ENCODE measurements at places on chromosomes 12 and 14.
A peak's percentile ranks its signal among the peaks of the same experiment; 100 is the strongest.

GRCh38 chr12:32072102-32072501 lies 34.5 kb upstream of the BICD1 start:
- no peak for DNase-seq

DNA sequence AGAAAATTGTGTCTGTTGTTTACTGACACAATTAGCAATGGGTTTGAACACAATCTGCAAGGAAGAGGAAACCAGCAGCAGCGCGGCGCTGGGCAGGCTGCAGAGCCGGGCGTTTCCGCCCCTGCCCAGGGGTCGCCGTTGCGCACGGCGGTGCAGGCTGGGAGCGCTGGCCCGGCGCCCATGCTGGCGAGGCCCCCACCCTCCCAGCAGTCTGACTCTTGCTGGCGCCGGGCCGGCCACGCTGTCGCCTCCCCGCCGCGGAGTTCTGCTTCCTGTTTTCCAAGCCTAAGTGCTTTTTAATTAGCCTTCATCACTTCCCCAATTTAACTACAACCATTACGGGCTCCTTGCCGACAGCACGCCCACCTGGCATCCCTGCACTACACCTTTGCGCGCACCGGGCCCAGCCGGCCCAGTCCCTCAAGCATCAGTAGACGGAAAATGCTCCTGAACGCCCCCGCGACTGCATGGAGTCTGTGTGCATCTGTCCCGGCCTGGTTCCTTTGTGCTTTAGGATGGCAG lies 212.1 kb downstream of the GXYLT1 start:
- no peak for DNase-seq

GRCh38 chr14:76941544-76941943 lies 87.0 kb downstream of the IRF2BPL start:
- no peak for DNase-seq

- DNase-seq, result no peak
Observed at GRCh38 chr14:50610465-50610864, 50.5 kb downstream of the ATL1 start.

GRCh38 chr14:53938136-53938837 lies 18.3 kb downstream of the BMP4 start:
- no peak for DNase-seq

GRCh38 chr12:117603316-117604113 lies 242.1 kb upstream of the NOS1 start:
- no peak for DNase-seq

- no peak for DNase-seq
Observed at GRCh38 chr14:102241147-102241546, 63.8 kb downstream of the MOK start.

- DNase-seq, result no peak
Observed at GRCh38 chr12:108181095-108181454, 52.0 kb downstream of the WSCD2 start.

- DNase-seq, result no peak
Observed at GRCh38 chr14:105568859-105569766, 42.7 kb downstream of the TMEM121 start.

DNA sequence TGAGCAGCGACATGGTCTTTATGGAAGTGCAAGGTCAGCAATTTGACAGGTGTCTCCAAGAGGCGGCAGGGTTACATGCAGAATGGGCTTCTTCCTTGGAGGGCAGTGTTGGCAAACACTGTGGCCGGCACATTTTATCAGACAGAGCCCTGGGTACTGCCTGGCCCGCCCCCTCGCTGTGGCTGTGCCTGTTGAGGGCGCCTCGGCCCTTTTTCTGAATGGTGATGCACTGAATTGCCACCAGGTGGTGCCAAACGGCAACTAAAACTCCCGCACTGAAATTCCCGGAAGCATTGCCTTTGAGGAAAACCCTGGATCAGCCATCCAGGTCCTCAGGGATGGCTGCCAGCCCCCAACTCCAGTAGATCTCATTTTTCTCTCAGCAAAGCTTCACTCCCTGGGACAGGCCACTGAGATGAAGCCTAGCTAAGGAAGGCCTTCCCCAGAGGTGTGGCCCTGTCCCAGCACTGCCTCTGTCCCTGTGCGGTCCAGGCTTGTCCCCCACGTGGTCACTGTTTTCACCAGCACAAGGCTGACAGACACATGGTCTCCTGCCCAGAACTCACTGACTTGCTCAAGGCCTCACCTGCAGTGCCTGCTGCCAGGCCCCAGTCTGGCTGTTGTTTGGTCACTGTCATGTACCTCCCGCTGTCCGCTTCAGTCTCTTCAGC lies 73.6 kb downstream of the TESC start:
- peak; percentile 42 for DNase-seq

GRCh38 chr14:41016213-41016612 lies 590.5 kb upstream of the LRFN5 start:
- DNase-seq, result no peak

DNA sequence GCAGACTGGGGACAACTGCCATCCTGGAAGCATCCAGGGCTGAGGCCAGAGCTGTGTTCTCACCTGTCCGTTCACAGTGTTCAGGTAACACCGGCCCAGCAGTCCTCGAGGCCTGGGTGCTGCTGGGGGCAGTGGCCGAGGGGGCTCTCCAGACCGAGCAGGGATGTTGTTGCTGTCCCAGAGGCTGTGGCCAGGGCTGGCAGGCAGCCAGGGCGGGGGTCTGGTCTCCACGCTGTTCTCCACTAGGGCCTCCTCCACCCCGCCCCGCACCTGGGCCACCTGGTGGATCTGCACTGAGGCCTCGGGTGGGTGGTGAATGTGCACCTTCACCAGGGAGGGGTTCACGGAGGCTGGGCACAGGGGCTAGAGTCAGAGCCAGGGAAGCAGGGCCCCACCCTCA lies 57.4 kb downstream of the ISCA2 start:
- no peak for DNase-seq

- DNase-seq, result no peak
Observed at GRCh38 chr12:26839512-26839911, 6.5 kb upstream of the ITPR2 start.

DNA sequence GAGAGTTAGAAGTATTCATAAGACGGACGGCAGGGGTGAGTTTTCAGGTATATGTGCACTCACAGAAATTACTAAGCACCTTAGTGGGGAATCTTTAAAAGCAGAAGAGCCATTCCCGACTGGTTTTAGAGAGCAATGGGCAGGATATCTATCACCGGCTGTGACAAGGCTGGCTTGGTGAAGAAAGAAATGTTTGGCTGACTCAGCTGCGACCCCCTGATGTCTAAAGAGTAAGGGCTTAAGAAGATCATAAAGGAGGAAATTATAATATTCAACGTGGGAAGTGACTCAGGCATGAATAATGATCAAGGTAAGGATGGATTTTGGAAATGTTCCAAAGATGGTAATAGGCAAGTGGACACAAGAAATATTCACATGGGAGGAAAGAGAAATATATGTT lies 407.6 kb downstream of the TMEM132D start:
- no peak for DNase-seq

DNA sequence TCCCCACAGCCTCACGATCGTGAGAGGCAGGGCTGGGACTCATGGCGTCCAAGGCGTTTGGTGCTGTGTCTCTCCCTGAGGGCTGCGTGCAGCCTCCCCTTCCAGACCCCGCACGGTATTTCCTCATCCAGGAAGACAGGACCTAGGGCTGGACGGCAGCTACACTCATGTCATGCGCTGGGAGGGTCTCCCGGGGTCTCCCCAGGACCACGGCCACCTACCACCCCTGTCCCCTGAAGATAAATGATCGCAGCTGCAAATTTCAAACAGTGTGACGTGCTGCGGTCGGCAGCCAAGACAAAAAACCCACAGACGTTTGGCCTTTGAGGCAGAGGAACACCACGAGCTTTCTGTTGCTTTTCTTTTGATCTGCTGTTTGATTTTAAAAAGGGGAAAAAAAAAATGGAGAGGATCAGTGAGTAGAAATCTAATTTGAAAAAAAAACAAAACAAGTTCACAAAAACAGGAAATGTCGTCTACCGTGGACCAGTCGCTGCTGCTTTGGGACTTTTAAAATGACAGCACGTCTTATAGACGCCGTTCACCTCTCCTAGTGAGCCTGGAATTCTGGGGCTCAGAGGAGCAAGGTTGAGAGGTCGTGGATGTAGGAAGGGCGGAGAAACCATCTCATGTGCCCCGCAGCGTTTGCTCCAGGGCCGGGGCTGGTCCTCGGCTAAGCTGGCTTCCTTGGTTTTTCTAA lies 237.6 kb downstream of the SLC41A2 start:
- peak; percentile 60 for DNase-seq

DNA sequence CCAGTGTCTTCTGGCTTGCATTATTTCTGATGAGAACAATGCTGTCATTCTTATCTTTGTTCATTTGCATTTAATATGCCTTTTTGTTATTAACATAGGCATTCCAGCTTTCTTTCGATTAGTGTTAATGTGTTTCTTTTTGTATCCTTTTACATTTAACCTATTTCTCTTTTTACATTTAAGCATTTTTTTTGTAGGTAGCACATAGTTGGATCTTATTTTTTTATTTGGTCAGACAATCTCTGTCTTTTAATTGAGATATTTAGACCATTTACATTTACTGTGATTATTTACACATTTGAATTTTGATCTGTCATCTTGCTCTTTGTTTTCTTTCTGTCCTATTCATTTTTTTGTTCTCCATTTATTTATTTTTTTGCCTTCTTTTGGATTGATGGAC lies 14.5 kb upstream of the KIF26A start:
- no peak for DNase-seq

- DNase-seq, result no peak
Observed at GRCh38 chr14:105853907-105854599, 327.7 kb downstream of the TMEM121 start.

- no peak for DNase-seq
Observed at GRCh38 chr14:69392481-69392880, 5.6 kb downstream of the ERH start.

DNA sequence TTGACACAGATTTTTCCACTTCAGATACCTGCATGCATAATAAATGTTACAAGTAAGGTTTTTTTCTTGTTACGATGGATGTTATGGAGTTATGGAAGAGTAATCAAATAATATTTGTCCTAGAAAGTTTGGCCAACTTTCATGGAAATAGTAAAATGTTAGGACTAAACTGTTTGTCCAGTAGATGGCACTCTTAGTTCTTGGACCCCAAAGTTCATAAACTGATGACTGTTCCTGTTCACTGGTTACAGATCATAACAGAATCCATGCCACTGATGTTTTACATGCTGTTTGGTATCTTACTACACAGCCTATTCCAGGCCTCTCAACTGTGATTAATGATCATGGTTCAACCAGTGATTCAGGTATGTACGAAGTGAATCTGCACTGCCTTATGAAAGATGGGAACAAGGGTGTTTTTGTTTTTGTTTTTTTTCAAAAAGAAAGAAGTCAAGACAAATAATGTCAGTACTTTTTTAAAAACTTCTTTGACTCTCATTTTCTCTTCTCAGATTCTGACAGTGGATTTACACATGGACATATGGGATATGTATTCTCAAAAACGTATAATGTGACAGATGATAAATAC lies 48.8 kb upstream of the SLCO1C1 start:
- no peak for DNase-seq

- DNase-seq, result no peak
Observed at GRCh38 chr12:55874443-55874842, 31.7 kb upstream of the MMP19 start.

DNA sequence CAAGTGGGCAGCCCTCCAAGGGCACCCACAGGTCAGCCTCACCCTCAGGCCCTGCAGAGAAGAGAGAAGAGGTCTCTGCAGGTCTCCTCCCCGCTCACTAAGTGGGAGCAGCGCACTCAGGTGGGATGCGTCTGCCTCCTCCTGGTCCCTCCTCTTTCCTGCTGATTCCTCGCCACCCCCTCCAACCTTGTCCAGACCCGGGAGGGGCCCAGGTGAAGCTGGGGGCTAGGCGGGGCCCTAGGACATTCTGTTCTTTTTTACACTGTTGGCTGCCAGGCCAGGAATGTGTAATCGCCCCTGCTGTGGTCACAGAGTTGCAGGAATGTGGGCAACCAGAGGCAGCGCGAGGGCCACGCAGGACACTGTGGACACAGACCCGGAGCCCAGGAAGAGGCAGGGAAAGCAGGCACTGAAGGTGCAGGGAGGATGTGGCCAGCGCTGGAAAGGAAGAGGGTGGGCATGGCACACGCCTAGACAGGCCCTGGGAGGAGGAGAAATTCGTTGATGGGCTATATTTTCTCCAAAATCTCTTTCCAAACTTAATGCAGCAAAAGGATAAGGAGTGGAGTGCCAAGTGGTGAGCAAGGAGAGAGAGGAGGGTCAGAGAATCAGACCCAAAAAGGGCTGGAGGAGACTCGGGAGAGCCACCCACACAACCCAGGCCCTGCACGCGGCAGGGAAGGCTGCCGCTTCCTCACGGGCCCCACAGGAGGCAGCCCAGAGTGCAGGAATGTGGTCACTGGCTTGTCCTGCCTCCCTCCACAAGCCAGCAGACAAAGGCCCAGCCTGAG lies 911 bp upstream of the SCNN1A start:
- no peak for DNase-seq

DNA sequence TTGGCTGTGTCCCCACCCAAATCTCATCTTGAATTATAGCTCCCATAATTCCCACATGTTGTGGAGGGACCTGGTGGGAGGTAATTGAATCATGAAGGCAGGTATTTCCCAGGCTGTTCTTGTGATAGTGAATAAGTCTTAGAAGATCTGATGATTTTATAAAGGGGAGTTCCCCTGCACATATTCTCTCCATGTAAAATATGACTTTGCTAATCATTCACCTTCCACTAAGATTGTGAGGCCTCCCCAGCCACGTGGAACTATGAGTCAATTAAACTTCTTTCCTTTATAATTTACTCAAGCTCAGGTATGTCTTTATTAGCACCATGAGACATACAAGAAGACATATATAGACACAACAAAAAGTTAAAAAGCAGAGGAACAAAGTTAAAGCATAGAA lies 120.0 kb downstream of the CPNE8 start:
- no peak for DNase-seq

DNA sequence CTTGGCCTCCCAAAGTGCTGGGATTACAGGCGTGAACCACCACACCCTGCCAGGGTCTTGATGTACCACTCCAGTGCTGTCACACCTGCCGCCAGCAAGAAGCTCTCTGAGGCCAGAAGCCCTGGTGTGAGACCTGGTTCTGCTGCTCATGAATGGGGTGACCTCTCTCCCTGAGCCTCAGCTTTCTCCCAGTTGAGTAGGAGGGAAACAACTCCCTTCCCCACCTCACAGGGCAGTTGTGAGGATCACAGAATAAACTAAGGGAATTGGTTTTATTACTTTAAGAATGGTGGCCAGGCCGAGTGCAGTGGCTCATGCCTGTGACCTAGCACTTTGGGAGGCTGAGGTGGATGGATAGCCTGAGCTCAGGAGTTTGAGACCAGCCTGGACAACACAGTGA lies 5.8 kb upstream of the CD63 start:
- DNase-seq, result no peak

DNA sequence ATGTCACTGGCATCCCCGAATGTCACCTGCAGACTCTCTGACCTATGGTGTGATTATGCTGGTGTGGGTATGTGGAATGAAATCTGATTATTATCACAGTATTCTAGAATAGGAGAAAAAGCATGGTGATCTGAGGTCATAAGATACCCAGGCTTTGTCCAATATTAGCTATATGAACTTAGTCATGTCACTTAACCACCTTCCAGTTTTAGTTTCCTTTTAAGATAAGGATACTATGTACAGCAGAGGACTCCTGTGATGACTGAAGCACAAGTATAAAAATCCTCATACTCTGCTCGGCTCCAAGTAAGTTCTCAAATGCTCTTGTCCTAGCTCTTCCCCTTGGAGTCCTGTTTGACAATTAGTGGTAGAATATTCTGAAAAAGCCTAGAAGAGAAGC lies 2.8 kb downstream of the GNS start:
- no peak for DNase-seq
